IPS-NIHi11 (cell line): ENCODE measurements at places on chromosomes 7 and 10.

- no peak for DNase-seq
Observed at GRCh38 chr7:50409856-50410745, 40.0 kb downstream of the FIGNL1 start.

DNA sequence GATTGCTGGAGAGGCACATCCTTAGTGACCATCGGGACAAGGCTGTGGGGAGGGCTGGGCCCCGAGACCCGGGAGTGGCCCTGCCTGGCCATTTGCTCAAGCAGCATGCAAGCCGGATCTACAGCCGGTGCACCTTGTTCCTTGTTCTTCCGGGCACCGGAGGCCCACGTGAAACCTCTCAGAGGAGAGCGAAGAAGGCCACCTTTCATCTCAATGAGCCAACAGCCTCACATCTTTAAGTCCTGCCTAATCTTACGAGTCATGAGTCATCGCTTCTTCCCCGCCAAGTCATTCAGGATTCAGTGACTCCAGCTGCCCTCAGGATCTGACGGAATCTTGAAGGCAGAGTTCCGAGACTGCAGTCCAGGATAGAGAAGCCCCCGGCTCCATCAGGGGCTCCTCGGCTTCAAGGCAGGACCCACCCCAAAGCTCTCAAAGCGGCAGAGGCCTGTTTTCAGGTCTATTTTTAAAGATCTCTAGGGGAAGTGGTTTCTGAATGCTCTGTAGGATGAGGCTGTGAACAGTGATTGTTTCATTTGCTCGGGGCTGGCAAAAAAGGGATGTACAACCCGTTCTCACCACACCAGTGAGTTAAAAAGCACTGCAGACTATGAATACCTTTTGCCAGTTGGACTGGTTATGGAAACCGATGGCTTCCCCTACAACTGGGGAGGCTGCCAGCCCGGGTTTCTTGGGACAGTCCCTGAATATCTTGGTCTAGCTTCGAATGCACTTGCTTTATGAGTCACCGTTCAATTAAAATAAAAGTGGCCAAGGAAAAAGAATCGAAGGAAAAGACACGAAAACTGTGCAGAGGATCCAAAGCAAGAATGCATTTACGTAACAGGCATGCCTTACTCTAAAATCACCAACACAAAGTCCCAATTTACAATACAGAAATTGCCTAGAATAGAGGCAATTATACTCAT, 57.2 kb upstream of the ECHDC3 start:
- DNase-seq: peak; percentile 50

GRCh38 chr10:107118866-107119265, 45.6 kb downstream of the SORCS1 start:
- DNase-seq: no peak

- no peak for DNase-seq
Observed at GRCh38 chr10:7567911-7568620, 98.7 kb downstream of the ITIH5 start.

DNA sequence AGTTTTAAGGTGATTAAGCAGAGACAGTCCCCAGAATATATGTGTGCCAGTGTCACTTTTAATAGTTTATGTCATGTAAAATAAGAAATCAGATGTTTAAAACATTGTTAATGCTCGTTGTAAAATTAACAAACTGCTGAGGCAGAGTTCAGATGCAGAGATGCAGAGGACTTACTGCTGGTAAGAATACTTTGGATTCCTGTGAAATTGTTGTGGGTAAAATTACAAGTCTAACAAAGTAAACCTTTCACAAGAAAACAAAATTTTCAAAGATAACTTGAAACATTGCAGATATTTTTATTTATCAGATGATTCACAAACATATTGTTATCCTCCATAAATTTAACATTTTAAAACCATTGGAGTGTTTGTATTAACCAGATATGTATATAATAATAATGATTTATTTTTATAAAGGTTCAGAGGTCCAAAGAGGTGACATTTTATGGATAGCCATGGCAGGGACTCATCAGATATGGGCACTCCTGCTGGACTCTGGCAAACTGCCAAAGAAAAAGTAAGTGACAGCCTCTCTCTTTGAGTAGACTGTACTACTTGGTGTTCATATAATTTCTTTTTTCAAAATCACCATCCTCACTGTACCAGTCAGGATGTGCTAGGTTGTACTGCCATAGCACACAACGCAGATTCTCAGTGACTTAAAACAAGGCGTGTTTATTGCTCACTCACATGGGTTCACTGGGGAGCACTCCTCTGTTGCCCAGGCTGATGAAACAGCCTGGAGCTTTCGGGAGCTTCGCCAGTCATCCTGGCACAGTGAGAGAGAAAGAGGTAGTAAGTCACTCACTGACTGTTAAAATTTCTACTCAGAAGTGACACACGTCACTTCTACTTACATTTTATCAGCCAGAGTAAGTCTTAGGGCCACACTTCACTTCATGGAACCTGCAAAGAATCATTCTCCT, 43.5 kb downstream of the NHLRC2 start:
- no peak for DNase-seq

- DNase-seq: no peak
Observed at GRCh38 chr10:130459851-130460490, 323.8 kb downstream of the GLRX3 start.

GRCh38 chr7:71705901-71706596, 574.1 kb downstream of the GALNT17 start:
- DNase-seq: no peak

GRCh38 chr7:52325237-52325636, 710.2 kb upstream of the POM121L12 start:
- DNase-seq: no peak

DNA sequence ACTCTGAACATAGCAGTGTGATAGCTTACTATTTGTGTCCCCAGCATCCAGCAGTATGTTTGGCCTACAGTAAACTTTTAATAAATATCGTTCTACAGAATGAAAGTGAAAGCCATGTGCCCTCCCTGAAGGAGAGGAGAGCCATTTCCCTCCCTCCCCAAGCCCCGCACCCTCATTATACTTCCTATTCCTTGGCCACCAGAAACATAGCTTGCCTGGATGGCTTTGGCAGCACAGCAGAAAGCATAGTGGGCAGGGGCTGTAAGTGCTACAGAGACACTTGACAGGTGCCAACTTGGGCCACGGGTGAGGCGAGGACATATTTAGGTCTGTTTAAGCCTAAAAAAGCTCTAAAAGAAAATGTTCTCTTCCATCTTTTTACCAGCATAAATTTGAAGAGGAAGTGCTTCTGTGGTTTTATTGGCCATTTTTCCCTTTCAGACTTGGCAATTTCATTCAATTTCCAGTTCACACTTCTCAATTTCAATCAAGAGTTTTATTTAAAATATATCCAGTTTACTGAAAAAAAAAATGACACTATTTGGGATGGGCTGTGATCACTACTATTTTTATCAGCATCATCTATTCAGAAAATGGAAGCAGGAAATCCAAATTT, 12.7 kb downstream of the HHEX start:
- DNase-seq: no peak

DNA sequence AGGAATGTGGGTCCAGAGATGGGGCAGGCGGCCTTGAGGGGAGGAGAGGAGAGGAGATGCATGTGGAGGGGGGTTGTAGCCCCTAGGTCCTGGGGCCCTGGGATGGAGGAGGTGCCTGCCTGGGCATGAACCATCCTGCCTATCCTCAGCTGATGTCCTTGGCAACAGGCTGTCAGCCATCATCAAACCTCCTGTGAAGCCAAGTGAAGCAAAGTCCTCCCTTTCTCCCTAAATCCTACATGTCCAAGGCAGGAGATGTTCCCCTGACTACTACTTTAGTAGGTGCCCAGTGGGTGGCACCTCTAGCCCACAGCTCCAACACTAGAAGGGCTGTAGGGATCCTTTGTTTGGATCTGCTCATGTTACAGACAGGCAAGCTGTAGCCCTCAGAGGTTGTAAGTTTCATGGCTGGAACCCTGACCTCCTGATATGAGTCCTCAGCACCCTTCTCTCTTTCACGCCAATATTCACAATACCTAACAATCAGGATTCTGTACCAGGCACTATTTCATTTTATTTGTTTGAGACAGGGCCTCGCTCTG, 66.6 kb upstream of the SYPL1 start:
- peak; percentile 15 for DNase-seq

DNA sequence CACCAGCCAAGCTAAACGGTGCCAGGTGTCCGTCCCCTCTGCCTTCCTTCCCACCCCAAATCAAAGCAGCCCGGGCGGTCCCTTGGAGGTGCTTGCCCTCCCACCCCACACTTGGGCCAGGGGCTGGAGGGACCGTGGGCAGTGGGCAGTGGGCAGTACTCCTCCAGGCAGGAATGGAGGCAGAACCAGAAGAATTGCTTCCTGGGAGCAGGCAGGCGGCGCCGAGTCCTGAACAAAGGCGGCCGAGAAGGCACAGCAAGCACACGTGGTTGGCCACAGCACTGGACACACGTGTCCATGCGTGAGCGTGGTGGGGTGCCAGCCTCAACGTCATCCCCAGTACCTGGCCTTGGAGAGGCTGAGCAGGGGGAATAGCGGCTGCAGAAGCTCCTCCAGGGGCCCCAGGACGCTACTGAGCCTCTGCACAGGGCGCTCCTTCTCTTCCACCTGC, 48.4 kb upstream of the NKX6-2 start:
- no peak for DNase-seq

- no peak for DNase-seq
Observed at GRCh38 chr7:3240826-3241430, 60.1 kb upstream of the SDK1 start.

DNA sequence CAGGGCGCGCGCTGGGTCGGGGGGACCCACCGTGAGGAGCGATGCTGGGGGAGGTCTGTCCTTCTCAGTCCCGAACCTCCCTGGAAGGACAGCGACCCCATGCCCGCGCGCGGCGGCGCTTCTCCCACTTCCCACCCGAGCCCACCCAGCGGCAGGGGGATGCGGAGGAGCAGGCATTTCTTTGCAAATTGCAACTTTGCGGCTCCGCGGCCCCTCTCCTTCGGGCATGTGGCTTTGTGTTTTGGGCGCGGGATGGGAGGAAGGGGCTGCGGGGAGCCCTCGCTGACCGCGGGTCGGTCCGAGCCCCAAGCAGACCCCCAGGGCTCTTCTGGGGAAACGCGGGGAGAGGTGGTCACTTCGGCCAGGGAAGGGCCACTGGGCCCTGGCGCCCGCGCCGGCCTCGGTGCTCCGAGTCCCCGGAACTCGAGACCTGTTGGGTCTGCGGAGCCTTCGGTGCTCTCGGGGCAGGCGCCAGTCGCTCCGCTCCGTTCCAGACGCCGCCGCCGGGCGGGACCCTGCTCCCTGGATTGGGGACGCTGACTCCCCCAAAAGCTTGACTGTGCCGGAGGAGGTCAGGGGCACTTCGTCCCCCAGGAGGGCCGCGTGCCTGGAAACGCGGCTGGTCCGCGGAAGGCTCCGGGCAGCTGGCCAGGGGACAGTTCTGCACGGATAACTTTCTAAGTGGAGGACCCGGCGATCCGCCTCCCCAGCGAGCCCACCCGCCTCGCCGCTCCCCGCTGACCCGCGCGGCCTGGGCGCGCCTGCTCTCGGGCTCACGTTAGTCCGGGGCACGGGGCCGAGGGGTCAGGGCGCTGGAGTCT, 164.2 kb upstream of the DPP6 start:
- peak; percentile 11 for DNase-seq

GRCh38 chr7:149071641-149072437, 18.7 kb downstream of the ZNF786 start:
- peak; percentile 72 for DNase-seq

GRCh38 chr10:34771525-34771924, 43.6 kb downstream of the PARD3 start:
- no peak for DNase-seq

DNA sequence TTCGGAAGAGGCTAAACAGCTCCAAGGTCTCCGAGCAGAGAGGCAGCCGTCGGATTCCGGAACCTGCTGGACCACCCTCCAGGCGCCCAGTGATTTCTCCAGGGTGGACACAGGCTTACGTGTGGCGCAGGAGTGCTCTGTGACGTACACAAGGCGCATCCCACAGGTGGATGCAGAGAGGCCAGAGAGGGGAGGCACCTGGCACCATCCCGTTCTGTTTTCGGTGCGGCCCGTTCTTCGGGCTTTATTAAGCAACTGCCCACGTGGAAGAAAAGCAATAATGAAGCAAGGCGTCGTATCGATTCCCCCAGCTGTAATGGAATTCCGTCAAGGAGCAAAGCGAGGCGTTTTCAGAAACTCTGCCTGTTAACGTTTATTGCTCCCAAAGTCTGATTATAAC, 163.6 kb downstream of the PTPRN2 start:
- no peak for DNase-seq

GRCh38 chr7:31796375-31796774, 109.4 kb downstream of the PPP1R17 start:
- no peak for DNase-seq

DNA sequence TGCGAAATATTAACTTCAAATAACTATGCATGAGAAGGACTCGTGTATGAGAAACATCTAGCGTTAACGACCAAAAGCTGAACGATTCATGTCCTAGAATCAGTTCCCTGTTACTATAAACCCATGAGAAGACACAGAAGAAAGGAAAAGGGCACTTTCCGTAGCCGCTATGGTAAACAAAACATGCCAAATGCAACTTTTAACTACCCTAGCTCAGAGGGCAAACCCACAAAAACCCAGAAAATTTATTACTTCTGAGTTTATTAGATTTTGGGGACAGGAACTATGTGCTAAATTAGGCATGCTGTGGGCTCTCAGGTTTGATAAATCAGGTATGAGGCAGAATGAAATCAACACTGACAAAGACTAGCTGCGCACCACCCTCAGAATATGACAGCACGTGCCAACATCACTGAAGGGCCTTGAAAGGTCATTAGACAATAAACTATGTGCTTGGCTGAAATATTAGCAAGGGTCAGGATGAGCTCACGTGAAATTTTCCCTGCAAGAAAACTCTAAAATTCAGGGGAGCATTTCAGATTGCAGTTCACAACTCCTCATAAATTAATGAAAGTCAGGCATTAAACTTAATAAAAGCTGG, 102.6 kb downstream of the GLI3 start:
- DNase-seq: no peak

GRCh38 chr10:131312478-131312836, 936 bp upstream of the TCERG1L start:
- DNase-seq: peak; percentile 79

DNA sequence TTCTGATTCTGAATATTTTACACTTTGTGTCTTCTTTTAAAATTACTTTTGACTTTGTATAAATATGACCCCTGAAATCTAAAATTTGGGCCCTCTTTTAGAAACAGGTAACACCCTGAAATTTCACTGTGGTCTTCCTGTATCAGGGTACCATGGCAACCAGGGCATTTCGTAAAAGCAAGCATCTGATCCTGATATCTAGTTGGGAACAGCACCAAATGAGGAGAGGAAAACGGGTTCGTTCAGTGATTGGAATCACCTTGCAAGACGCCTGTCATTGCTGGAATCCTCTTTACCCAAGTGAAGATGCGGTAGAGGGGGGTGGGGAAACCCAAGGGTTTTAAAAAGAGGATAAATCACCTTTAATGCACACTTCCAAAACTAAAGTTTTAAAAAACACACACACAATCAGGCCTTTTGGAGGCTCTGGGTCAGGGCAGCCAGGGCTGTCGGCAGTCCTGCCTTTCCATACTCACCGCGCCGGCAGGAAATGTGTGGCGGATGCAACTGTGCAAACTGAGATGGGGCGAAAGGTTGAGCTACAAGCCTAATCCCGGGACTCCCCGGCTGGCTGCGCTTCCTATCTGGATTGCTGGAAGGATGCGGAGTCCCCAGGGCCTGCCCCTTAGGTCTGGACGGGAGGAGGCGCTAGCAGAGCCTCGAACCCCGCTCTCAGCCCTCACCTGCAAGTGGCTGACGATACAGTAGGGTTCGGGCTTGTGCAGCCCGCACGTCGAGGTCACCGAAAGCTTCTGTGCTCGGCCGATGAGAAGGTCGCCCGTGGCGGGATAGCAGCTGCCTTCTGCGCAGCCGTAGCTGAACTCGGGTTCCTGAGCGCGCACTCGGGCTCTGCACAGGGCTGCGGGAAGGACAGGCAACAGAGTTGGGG, 1.8 kb downstream of the LAMB1 start:
- peak; percentile 65 for DNase-seq

GRCh38 chr7:149725426-149725821, 48.0 kb downstream of the ZNF467 start:
- DNase-seq: no peak
